ENCODE measurements at places on chromosomes 11 and 22. TPM values are rescaled to one million over a fixed set of nuclear protein-coding genes. Genes with fewer than 3 reads are reported as not detected.
A peak's percentile ranks its signal among the peaks of the same experiment; 100 is the strongest.

DNA sequence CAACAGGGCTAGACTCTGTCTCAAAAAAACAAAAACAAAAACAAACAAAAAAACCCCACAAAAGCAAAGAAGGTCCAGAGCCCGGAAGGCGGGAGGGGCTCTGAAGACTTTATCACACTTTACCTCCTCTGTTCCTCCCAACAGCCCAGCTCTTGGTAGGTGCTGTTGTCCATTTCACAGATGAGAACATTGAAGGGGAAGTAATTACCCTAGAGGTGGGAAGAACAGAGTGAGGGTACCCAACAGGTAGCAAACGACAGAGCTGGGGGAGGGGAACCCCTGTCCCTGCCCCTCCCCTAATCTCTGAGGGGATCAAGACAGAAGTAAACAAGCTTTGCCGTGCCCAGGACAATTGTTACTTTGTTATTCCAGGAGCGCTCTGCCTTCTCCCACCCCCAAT, 1.0 kb upstream of the BIK start:
- DNase-seq: no peak

DNA sequence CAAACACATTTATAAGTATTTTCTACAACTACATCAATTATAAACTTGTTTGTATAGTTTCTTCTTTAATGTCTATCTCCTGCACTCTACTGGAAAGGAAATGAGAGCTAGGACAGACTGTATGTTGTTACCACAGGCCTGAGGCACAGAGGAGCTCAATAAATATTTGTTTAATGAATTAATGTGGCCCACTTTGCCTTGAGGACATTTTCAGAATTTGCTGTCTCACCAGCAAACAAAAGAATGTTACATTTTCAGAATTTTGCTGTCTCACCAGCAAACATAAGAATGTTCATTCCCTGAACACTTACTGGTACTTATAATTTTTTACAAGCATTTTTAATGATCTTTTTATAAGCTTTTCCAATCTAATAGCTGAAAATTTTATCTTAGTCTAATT, 41.9 kb upstream of the WNT7B start:
- DNase-seq: no peak

DNA sequence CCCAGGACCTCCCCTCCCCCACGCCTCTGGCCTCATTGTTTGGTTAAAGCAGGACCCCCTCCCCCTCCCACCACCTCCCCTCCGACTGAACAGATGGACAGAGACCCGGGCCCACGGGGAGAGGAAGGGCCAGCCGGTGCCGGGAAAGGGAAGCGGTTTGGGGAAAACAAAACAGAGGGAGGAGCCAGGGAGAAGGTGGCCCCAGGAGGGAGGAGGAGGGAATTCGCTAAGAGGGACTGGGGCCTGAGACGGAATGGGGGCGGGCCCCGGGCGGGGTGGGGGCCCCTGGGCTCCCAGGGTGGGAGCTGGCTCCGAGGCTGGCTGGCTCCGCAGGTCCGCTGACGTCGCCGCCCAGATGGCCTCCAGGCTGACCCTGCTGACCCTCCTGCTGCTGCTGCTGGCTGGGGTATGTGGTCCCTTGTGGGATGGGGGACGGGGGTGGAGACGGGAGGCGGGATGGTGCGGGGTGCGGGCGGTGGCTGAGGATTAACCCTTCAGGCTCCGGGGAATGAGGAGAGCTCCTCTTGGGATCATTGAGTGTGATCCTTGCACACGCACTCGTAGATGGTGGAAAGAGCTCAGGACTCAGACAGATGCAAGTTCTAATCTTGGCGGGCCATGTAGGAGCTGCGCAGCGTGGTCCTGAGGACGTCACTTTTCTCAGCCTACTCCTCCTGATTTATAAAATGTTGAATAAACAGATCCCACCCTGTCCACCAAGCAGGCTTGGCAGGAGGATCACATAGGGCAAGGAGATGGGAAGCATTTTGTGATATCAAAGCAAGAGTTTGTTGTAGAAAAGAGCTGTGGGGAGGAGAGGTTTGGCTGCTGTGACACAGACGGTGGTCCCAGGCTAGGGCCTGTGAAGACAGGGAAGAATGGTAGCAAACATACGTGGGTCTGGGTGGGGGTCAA, 688 bp downstream of the SERPING1 start:
- DNase-seq: no peak

- no peak for DNase-seq
Measured at GRCh38 chr22:26308467-26308866, 120.6 kb upstream of the ASPHD2 start.

GRCh38 chr11:5277807-5278382, 8.2 kb upstream of the HBE1 start:
- DNase-seq: no peak

DNA sequence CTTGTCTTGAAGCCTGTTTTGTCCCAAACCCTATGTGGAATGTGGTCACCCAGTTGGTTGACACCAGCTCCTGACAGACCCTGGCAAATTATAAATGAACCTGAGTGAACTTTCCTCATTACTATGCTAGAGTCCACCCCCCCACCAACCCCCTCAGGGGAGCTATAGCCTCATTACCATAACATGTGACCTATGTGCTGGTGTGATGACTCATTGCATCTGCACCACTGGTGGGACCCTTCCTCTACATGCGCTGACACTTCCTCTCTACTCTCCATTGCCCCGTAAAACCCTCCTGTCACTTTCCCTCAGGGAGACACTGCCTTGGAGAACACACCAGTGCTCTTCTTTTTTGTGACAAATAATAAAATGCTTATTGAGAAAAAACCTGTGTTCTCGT, 105.0 kb upstream of the SESN3 start:
- no peak for DNase-seq

- DNase-seq: peak; percentile 87
Measured at GRCh38 chr11:70203751-70204465, 812 bp downstream of the FADD start.

The RAB36 gene
- total RNA-seq: 1.5 TPM

The STARD10 gene
- total RNA-seq: 13.8 TPM

The NECTIN1 gene
- 3.8 TPM for total RNA-seq

The CLTCL1 gene
- total RNA-seq: 0.58 TPM
